ENCODE measurements at places on chromosomes 2 and 18. TPM values are rescaled to one million over a fixed set of nuclear protein-coding genes. Genes with fewer than 3 reads are reported as not detected.

- no peaks in the 10 kb centered on the region for H3K36me3 ChIP-seq
- H3K4me3 ChIP-seq, result no peak overlapping the region
- H3K4me1 ChIP-seq, result no peaks in the 10 kb centered on the region
- no peaks in the 10 kb centered on the region for H3K27me3 ChIP-seq
Observed at GRCh38 chr18:6370410-6370809, 44.3 kb downstream of the L3MBTL4 start.

GRCh38 chr2:43898134-43898837, 59.5 kb downstream of the ABCG8 start:
- H3K4me1 ChIP-seq, result peaks cover 9% of the 10 kb centered on the region
- no peak overlapping the region for H3K4me3 ChIP-seq
- peak overlapping the region; percentile 11 for H3K27ac ChIP-seq
- H3K27me3 ChIP-seq, result no peaks in the 10 kb centered on the region

DNA sequence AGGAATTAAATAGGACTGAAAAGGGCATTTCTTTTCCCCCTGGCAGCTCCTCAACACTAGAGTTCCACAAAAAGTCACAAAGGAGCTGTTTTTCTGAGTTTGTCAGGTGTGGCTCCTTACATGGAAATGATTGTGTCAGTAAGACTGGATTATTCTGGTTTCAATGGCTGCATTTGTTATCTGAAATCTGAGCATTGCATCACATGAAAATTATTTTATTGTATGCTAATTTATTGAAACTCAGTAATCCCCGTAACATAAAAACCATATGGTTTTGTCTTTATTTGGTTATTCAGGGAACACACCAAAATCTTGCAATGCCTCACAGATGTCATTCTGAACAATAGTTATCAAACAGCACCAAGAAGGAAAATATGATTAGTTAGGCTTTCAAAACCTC, 439.7 kb upstream of the TNP1 start:
- H3K27me3 ChIP-seq, result no peaks in the 10 kb centered on the region
- DNase-seq, result no peak
- no peak overlapping the region for H3K4me3 ChIP-seq
- H3K36me3 ChIP-seq, result no peaks in the 10 kb centered on the region

GRCh38 chr18:26711756-26712155, 153.8 kb downstream of the AQP4 start:
- no peaks in the 10 kb centered on the region for H3K36me3 ChIP-seq
- H3K4me3 ChIP-seq, result no peak overlapping the region
- H3K27me3 ChIP-seq, result no peaks in the 10 kb centered on the region
- no peaks in the 10 kb centered on the region for H3K4me1 ChIP-seq
- no peak overlapping the region for H3K27ac ChIP-seq
- no peak for DNase-seq

DNA sequence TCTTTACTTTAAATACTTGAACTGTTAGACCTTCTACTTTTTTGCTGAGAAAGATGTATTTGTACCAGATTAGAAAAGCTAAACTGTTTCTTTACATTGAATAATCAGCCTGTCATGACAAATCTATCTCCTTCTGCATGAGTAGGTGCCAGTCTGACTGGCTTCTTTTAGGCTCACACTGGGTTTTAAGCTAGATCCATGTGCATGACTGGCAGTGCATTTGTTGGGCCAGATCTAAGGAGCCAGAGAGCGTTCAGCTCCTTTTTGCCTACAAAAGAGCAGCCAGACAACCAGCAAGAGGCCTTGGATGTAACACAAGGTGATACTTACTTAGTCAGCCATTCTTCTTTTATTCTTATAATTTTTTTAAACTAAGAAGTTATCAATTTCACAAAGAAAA, 82.0 kb upstream of the OTX1 start:
- no peaks in the 10 kb centered on the region for H3K36me3 ChIP-seq
- H3K4me3 ChIP-seq, result no peak overlapping the region
- H3K4me1 ChIP-seq, result no peaks in the 10 kb centered on the region
- DNase-seq, result no peak
- H3K27ac ChIP-seq, result no peak overlapping the region

GRCh38 chr2:159124441-159124911, 156.0 kb downstream of the TANC1 start:
- no peaks in the 10 kb centered on the region for H3K27me3 ChIP-seq
- no peak for DNase-seq
- no peak overlapping the region for H3K27ac ChIP-seq
- H3K4me1 ChIP-seq, result peaks cover 11% of the 10 kb centered on the region
- H3K36me3 ChIP-seq, result no peaks in the 10 kb centered on the region
- H3K4me3 ChIP-seq, result no peak overlapping the region

DNA sequence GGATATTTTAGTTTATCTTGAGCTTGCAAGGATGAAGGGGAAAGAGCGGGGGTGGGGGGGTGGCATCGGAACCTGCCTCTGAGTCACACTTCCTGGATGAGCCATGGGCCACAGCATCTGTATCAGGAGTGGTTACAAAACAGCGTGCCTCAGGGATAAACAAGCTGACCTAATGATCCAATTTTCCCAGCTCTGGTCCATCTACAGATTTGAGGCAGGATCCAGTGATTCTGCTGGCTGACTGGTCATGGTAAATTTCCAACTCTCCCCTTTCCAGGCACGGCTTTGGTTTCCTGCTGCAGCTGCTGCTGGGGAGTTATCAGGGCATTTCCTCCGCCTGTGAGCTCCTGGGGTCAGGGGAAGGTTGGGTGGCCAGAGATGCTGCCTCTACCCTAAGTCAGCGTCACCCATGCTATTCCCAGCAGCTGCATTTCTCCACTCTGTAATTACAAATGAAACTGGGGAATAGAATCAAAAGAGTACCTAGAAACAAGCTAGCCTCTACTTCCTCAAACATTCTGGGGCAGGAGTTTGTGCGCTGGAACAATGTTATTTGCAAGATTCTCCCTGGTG, 4.7 kb upstream of the HPCAL1 start:
- no peak overlapping the region for H3K27ac ChIP-seq
- H3K4me3 ChIP-seq, result no peak overlapping the region
- H3K36me3 ChIP-seq, result no peaks in the 10 kb centered on the region
- no peaks in the 10 kb centered on the region for H3K27me3 ChIP-seq

DNA sequence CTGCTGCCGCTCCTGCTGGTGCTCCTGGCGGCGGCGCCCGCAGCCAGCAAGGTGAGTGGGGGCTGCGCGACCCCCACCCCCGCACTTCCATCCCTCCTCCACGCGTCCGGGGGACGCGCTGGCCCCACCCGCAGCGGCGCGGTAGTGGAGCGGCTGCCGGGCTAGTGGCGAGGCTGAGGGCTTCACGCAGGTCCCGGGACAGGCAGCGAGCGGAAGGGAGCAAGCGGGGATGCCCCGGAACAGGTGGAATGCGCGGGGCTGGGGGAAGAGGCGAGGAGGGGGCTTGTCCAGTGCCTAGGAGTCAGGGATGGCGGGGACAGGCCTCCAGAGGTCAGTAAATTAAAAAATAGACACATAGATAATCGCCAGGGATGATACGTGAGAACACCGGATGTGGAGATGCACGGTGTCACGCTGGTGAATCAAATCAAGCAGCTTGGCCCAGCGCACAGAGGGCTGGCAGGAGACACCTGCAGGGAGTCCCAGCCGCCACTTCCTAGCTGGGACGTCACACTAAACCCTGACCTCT, 403 bp downstream of the COL4A3 start:
- H3K4me3 ChIP-seq, result peak overlapping the region; percentile 79
- no peaks in the 10 kb centered on the region for H3K36me3 ChIP-seq
- no peaks in the 10 kb centered on the region for H3K4me1 ChIP-seq
- DNase-seq, result peak; percentile 72
- H3K27ac ChIP-seq, result peak overlapping the region; percentile 39

DNA sequence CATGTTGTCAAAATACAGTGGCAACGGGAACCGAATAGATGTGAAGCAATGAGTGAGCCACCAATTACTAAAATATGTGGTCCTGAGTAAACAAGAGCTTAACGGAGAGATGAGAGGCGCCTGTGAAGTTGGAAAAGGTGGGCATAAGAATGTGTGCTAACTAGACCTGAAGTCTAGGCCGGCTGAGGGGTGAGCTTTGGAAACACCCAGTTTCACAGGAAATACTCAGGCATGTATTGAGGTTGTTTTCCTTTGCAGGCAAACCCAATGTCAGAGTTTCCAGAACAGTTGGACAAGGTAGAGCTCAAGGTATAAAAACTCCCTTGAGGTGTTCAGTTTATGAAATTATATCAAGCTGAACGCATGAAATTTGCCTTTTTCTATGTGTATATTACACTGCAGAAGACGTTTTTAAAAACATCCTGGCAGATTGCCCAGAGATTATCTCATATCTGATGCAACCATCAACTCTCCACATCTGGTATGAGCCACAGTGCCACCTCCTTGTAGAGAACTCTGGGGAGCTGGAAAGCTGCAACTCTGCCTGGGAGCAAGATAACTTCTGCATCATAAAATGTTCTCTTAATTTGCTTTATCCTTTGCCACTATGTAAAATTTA, 3.9 kb upstream of the WDSUB1 start:
- DNase-seq, result no peak
- H3K36me3 ChIP-seq, result no peaks in the 10 kb centered on the region
- H3K27me3 ChIP-seq, result no peaks in the 10 kb centered on the region
- no peak overlapping the region for H3K4me3 ChIP-seq
- no peaks in the 10 kb centered on the region for H3K4me1 ChIP-seq
- no peak overlapping the region for H3K27ac ChIP-seq

Gene GAL3ST2
- total RNA-seq, result not detected

Gene HMSD
- not detected for total RNA-seq

Gene WNT6
- 0.09 TPM for total RNA-seq

Gene CLEC4F
- total RNA-seq, result 0.23 TPM

Gene TXNDC2
- total RNA-seq, result not detected

Gene SULT1C2
- total RNA-seq, result 2.7 TPM

Gene SGPP2
- total RNA-seq, result 10.4 TPM

Gene BOK
- total RNA-seq, result 13.5 TPM
